ENCODE measurements at places on chromosomes 2 and 18.

DNA sequence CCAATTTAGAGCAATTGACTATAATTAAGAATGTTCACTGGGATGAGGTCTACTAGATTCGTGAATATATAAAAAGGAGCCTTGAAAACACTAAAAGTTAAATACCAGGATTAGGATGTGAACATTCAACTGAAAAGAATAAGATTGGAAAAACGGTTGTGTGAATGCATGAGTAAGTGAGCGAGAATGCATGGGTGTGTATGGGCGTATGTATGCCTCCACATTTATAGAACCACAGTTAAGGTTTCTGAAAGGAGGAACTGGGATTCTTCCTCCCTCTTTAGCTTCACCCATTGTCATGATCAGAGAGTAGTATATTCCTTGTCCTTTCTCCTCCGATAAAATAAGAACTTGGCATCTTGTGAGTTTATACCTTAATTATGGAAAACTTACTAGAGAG is 151.1 kb upstream of the UBE2E3 start:
- DNase-seq, result no peak

GRCh38 chr2:146189541-146189940 is 1655.3 kb upstream of the ACVR2A start:
- DNase-seq, result no peak

DNA sequence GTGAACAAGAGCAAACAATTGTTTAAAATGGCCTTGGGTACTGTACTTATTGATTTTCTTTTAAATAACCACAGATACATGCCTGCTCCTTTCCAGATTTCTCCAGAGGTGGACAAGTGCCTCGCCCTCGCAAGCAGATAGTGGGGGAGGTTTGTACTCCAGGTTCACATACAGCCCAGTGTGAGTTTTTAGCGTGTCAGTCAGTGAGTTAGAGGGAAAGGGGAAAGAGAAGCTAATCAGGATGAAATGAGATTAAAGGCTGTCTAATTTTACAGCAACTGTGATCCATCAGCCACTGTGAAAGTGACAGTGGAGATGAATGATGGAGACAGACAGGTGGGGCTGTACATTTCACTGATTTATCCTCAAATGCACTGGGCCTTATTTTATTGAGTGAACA is 74.7 kb downstream of the KLHL14 start:
- DNase-seq, result no peak

GRCh38 chr2:147679955-147680531 is 164.8 kb upstream of the ACVR2A start:
- no peak for DNase-seq

DNA sequence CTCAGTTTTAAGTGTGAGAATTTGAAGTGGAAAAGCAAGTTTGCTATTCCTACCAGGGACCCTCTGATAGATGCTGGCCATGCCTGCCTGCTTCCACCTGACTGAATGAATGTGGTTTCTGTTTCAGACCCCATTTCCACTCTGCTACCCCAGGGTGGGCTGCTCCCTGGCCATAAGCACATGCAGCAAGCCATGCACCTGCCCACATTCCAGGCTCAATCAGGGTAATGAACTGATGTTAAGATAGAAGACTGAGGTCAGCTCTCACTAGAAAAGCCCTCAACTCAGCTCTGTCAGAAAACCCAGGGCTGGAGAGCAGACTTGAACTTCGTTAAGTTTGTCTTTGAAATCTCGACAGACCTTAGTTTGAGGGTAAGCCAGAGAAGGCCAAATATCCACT is 333.9 kb downstream of the CYRIA start:
- DNase-seq, result no peak

GRCh38 chr2:37319754-37320609 is 4.7 kb downstream of the PRKD3 start:
- DNase-seq, result no peak

DNA sequence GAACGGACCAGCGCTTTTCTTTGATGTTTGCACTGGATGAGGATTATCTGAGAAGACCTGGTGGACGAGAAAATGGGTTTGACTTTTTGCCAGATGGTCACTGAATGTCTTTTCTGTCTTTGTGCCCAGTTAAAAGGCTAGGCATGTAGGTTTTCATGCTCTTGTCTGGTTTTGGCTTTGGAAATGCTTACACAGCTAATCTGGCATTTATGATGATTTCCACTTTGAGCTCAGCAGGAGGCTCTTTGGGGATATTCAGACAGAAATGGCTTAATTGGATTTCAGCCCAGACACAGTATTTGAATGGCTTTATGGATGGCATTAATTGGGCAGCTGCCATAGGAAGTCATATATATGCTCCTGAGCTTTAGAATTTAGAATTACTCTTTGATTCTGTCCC is 59.6 kb downstream of the NCK2 start:
- no peak for DNase-seq

- DNase-seq, result no peak
These were observed 234.9 kb upstream of the CYRIA start for GRCh38 chr2:16900405-16901025.

GRCh38 chr2:222993920-222994650 is 57.9 kb upstream of the KCNE4 start:
- DNase-seq, result peak; percentile 91

DNA sequence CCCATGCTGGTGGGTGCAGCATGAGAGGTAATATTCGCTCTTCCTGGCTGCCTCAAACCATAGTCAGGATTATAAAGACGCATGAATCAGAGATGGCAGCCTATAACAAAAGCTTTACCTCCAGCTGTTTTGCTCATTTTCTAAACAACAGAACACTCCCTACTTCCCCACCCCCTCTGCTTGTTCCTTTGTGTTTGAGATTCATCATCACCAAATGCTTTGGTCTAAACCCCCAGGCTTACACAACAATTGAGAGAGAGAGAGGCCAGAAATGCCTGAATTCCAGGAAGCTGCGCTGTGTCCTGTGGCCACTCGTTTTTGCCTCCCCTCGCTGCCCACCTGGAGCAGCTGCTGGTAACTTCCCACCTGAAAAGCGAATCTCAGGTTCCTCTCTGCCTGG is 78.8 kb upstream of the CAPN13 start:
- DNase-seq, result no peak
